Psoas muscle (tissue), 8 donors: ENCODE measurements at places on chromosomes 1 and 21.

GRCh38 chr1:53371121-53371666, 43.3 kb upstream of the LRP8 start:
- no peak for DNase-seq

GRCh38 chr21:45386728-45387371, 18.1 kb upstream of the COL18A1 start:
- peak; percentile 53 for DNase-seq

DNA sequence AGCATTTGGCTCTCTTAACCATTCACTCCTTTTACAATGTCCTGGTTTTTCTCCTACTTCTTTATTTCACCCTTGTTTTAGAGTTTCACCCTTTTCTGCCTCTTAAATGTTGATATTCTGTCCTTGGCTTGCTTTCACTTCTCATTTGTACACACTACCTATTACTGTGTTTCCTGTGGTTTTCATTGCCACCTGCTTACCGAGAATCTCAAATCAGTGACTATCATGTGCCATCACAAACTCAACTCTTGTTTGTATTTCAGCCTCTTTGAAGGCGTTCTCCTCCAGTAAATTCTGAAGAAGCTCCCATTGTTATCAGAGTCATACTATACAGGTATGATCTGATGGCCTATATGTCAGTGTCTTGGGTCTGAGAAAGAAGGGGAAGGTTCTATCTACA, 65.7 kb downstream of the NPHS2 start:
- DNase-seq: no peak

DNA sequence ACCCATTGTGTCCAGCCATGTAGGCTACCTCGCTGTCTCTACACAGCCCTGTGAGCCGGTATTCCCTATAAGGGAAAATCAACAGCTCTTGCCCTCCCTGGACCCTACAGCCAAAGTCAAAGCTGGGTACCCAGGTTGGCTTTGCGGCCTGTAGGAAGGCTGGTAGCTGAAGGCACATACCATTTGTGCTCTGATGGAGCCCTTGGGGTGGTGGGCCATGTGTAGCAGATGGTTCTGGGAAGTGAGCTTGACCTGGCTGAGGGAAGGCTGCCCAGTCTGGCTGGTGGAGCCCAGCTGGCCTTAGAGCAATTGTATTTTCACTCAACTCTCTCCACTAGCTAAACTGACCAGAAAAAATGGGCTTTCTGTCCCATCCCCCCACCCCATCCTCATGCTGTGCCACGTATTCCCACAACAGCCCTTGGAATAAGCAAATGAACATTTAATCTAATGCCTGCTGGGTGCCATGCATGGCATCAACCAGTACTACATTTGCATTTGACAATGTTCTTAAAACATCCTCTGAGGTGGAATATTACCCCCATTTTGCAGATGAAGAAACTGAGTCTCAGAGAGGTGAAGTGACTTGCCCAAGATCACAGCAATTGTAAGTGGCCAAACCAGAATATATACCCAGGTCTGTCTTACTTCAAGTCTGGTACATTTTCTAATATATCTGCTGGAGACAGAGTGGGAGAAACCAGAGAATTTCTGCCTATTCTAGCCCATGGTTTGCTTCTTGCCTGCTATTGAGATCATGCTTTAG, 56.8 kb downstream of the NDUFS5 start:
- DNase-seq: no peak

GRCh38 chr1:237873487-237874211, 17.1 kb downstream of the ZP4 start:
- no peak for DNase-seq

- no peak for DNase-seq
These were observed 33.0 kb downstream of the DSCAM start for GRCh38 chr21:40813918-40814317.

GRCh38 chr1:92538048-92538412, 51.3 kb upstream of the GFI1 start:
- no peak for DNase-seq

DNA sequence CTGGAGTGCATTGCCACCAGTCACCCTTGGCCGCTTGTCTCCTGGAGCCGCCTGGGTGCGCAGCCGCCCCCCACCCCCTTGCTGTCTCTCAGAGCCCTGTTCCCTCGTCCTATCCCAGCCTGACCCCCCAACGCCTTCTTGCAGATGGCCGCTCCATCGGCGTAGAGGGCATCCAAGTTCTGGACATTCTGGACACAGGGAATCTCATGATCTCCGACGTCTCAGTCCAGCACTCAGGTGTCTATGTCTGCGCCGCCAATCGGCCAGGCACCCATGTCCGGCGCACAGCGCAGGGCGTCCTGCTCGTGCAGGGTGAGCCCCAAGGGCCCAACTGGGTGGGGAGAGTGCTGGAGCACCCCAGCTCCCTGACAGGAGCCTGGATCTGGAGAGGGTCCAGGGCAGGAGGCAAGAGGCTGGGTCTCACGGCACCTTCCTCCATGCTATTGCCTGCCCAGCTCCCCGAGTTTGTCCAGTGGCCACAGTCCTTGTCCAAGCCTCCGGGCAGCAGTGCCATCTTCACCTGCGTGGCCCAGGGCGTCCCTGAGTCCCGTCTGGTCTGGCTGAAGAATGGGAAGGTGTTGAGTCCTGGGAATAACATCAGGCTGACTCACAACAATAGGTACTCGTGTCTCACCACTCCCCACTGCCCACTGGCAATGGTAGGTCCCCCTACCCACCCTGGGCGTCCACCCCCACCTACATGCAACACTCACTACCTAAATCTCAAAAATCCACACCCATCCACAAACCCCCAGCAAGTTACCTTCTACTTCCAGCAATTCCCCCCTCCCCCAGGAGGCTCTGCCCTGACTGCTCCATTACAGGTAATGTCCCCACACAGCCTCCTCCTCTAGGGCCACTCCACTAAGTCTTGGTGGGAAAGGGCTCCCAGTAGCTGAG, 24.6 kb downstream of the SLC27A3 start:
- DNase-seq: peak; percentile 44
